ENCODE measurements at places on chromosomes 5 and 9.

DNA sequence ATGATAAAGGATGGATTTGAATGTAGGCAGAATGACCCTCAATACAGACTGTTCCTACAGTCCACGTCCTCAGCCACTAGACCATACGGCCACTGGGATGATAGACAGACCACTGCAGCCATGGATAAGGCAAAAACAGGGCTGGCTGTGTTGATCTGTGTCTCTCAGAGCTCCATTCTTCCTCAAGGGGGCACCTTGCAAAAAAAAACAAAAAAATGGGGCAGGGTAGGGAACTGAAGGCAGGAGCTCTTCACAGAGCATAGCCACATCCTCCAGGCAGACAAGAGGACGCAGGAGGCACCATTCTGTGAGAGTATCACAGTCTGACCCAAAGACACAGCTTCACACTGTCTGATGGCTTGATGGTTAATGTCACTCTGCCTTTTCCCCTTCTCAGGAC is 61.2 kb upstream of the GABRP start:
- DNase-seq, result no peak

DNA sequence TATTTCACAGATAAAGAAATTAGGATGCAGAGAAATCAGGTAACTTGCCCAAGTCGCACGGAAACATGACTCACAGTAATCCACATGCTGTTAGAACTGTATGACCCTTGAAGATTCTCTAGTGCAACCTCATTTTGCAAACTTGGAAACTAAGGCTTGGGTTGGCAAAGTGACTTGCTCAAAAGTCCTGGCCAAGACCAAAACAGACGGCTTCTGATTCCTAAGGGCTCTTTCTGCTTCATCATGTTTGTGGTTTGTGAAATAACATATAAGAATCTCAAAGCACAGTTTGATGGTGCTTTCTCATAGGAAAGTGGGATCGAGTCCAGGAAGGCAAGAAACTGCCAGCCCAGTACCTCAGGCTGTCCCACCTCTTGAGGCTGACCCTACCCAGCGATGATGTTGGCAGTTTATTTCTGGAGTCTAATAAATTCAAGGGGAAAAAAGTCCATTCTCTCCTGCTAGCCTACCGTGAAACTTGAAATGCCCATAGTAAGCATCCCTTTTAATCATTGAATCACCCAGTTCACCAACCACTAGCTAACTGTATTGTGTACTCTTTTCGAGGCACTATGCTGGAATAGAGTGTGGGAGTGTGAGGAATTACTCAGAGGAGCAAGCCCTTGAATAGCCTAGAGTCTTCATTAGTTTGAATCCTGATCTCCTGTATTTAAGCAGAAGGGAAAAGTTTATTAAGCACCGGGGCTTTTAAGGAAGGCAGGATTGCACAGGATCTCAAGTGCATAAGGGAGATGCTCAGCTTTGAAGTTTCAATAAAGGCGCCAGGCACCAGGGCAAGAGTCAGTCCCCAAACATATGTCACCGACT is 14.1 kb downstream of the CAPSL start:
- no peak for DNase-seq

DNA sequence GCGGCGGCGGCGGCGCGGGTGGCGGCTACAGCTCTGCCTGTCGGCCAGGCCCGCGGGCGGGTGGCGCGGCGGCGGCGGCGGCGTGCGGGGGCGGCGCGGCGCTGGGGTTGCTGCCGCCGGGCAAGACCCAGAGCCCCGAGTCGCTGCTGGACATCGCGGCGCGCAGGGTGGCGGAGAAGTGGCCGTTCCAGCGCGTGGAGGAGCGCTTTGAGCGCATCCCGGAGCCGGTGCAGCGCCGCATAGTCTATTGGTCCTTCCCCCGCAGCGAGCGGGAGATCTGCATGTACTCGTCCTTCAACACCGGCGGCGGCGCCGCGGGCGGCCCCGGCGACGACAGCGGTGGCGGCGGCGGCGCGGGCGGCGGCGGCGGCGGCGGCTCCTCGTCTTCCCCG is 296 bp downstream of the ZSWIM6 start:
- no peak for DNase-seq

DNA sequence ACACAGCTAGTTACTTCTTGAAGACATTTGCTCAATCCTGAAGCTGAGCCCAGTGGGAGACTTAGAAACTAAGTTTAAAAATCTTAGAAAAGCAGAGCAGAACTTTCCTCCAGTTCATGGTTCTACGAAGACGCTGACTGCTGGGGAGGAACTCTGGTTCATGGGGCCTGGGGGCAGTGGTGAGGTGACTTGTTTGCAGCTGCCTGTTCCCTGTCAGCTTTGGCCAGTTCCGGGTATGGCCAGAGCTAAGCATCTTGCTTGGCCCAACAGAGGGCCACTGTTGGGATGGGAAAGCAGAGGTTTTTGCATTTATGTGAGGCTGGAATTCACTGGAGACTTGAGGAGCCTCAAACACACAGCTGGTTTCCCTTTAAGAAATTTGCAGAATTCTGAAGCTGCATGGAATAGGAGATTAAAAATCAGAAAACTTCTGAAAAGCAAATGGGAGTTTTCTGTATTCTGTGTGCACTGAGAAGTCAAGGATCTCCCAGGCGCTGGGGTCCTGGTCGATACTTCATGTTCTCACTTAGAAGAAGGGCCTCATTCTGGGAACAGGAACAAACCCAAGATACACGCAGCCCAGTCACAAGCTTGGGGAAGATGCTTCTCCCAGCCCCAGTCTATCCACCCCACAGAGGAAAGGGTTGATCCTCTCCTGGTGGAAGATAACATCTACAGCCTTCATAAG is 10.6 kb upstream of the HMHB1 start:
- no peak for DNase-seq

DNA sequence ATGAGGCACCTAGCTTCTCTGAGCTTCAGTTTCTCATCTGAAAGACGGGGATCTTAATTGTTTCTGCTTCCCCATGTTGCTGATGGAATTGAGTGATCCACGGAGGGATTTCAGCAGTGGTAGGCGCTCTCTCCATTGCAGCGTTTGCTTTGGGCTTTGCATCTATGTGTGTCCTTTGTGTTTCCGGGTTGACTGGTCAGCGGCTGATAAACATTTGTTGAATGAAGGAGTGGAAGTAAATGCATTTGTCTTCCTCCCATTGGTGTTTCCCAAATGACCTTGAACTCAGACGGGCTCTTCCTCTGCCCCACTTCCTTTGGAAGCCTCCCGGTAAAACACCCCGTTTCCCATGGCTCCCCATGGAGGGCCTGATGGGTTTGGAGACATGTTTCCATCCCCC is 117.2 kb downstream of the GAPVD1 start:
- DNase-seq, result no peak

GRCh38 chr5:77065256-77065655 is 21.8 kb downstream of the ZBED3 start:
- no peak for DNase-seq

GRCh38 chr5:158727136-158727535 is 372.6 kb downstream of the EBF1 start:
- DNase-seq, result no peak

GRCh38 chr5:82766206-82766605 is 311.0 kb downstream of the TMEM167A start:
- DNase-seq, result no peak

GRCh38 chr9:134486596-134486995 is 155.0 kb upstream of the COL5A1 start:
- no peak for DNase-seq

- peak; percentile 11 for DNase-seq
These were observed 43.4 kb upstream of the NR4A3 start for GRCh38 chr9:99778308-99778707.

DNA sequence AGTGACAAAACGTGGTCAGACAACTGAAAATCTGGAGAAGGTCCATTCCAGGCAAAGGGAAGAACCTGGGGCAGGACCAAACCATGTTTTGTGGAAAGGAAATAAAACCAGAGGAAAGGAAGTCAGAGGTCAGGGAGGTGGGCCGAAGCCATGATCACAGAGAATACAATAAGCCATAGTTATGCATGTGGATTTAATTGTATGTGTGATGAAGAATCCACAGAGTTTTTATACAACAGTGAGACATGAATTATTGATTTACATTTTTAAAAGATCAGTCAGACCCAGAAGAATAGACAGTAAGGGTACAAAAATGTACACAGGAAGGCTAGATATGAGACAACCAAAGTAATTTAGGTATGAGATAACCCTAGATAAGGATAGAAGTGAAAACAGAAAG is 20.8 kb downstream of the TTC33 start:
- DNase-seq, result no peak

DNA sequence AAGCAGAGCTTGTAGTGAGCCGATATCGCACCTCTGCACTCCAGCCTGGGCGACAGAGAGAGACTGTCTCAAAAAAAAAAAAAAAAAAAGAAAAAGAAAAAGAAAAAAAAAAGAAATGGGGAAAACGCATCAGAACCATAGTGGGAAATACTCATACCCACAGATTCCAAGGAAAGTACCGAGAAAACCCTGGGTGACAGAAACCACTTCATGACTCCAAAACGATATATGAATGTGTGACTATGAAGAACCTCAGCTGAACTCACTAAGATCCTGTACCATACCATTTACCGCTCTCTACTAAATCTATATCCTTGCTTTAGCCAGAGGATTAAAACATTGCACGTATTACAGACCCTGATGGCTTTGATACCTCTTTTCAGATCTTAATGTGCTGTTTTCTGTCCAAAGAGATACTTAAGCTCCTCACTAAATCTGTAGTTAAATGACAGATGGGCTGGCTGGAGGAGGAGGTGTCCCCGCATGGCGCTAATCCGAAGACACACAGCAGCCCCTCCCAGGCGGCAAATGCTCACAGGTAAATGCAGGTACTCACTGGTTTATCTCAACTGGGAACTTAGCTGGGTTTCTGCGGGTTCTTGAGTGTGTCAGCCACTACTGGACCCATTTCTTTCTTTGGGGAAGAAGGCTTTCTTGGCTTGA is 2.8 kb downstream of the LPCAT1 start:
- no peak for DNase-seq

- no peak for DNase-seq
These were observed 354.8 kb downstream of the DMRT2 start for GRCh38 chr9:1404940-1405339.

DNA sequence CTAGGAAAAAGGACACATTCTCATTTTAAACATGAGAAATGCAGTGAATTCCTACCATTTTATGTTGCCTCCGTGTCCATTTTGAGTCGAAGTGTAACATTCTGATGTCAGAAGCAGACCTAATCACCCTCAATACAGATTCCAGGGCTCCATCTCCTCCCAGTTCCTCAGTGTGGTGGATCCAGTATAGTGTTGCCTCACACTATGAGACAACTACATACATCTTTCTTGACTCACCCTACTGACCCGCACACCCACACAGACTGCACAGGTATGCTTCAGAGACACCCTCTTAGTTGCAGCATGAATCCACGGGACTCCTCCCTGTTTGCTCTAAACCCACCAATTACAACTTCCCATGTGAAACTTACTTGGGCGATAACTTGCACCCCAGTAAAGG is 564.9 kb downstream of the SEMA5A start:
- no peak for DNase-seq

GRCh38 chr5:157563929-157564716 is 11.5 kb downstream of the ADAM19 start:
- no peak for DNase-seq

DNA sequence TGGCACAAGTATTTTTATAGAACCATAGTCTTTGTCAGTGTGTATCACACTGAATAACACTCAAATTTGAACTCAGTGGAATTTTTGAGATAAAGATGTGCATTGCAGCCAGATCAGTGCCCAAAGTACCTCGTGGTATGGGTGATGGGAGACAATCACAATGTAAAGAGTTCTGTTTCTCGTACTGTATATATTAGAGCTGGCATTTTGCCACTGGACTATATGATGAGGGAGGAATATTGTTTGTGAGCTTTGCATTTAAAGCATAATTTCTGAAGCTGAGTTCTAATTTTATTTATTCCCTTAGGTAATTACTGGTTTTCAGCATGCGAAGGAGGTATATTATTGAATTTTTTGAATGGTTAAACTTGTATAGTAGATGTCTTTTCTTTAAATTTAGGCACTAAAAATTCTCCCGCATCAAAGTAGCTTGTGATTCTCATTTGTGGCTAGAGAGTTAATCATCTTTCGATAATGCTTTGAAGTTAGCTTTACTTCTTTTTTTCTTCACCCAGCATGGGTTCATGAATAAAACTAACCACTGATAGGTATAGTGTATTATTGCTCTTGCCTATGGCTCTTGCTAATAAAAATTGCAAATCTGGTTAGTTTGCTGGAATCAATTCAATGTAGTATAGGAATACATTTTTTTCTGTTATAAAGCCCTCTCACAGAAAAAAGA is 43.1 kb downstream of the PAM start:
- DNase-seq, result no peak

GRCh38 chr5:170651604-170652277 is 131.8 kb upstream of the GABRP start:
- DNase-seq, result no peak

DNA sequence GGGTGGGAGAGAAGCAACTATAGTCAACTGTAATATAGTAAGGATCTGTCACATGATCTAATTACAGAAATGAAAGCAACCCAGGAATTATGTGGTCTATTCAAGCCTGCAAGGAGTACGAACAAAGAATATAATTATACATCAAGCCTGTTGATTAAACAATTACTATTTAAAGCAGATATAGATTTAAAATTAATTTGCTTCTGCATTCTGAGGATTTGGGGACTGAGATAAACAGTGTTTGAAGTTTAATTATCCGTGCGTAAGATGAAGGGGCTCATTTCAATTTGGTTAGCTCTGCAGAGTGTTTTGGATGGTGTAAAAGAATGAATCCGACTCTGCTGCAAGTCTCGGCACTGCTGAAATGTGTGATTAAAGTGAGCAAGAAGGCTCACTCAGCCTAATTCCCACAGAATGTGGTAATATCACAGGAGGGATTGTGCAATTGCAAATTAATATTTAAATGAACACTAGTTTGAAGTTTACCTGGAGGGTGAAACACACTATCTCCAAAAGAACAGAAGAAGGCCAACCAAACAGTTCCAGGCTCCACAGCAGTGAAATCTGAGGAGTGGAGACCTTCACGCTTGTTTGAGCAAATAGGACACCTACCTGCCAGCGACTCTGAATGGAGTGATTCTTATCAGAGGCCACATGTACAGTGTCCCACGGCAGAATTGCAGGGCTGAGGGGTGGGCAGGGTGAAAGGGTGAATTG is 420.6 kb upstream of the SLC30A5 start:
- DNase-seq, result no peak

DNA sequence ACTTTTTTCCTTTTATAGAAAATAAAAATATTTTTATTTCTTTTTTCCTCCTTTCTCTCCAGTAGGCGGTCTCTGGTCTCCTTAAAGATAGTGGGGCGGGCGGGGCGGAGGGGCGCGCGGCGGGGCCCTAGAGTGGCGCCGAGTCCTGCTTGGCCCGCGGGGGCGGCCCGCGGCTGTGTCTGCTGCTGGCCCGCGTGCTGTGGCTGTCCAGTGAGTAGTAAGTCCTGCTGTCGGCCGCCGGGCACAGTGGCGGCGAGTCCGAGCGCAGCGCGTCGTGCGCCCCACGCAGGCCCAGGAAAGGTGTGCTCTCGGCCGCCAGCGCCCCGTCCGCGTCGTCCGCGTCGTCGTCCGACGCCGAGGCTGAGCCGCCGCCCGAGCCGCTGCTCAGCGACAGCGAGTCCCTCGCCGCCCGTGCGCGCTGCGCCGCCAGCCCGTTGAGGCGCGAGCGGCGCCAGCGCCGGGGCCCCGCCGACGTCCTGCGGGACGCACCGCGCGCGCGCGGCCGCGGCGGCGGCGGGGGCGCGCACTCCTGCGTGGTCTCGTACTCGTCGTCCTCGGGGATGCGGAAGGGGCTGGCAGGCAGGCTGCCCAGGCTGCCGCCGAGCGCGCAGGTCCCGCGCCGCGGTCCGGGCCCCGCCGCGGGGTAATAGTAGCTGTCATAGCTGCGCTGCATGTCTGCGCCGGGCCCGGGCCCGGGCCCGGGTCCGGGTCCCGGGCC is 52.3 kb downstream of the PSD2 start:
- DNase-seq, result peak; percentile 65

GRCh38 chr9:111527347-111527746 is 2.4 kb downstream of the ZNF483 start:
- no peak for DNase-seq

All from HTR-8/SVneo (cell line).